ENCODE measurements at places on chromosomes 12 and 14. TPM values are rescaled to one million over a fixed set of nuclear protein-coding genes. Genes with fewer than 3 reads are reported as not detected.

The KRT72 gene
- polyA plus RNA-seq: not detected

GRCh38 chr12:69583203-69583602 is 2.1 kb upstream of the CCT2 start:
- DNase-seq: no peak
- H3K4me1 ChIP-seq: no peaks in the 10 kb centered on the region
- no peak overlapping the region for H3K4me3 ChIP-seq
- H3K27me3 ChIP-seq: no peaks in the 10 kb centered on the region
- H3K36me3 ChIP-seq: peaks cover 5% of the 10 kb centered on the region

DNA sequence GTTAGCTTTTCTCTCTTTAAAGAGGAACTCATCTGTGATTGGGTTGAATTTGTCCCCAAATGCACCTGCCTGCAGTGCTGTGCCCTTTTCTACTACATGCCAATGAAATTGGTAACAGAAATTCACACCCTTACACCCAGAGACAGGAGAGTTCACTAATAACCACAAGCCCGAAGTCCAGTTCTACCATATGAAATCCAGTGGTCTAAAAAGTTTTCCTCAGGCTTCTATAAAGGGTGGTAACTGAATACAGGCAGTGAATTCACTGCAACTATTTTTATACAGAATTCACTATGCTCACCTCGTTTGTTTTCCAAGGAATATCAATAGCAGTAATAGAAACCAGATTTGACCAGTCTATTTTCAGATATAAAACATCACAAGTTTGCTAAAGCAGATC is 31.5 kb upstream of the SOS2 start:
- H3K4me3 ChIP-seq: no peak overlapping the region
- no peaks in the 10 kb centered on the region for H3K4me1 ChIP-seq
- H3K27ac ChIP-seq: no peak overlapping the region
- no peak for DNase-seq

The OTOGL gene
- 0.80 TPM for polyA plus RNA-seq

DNA sequence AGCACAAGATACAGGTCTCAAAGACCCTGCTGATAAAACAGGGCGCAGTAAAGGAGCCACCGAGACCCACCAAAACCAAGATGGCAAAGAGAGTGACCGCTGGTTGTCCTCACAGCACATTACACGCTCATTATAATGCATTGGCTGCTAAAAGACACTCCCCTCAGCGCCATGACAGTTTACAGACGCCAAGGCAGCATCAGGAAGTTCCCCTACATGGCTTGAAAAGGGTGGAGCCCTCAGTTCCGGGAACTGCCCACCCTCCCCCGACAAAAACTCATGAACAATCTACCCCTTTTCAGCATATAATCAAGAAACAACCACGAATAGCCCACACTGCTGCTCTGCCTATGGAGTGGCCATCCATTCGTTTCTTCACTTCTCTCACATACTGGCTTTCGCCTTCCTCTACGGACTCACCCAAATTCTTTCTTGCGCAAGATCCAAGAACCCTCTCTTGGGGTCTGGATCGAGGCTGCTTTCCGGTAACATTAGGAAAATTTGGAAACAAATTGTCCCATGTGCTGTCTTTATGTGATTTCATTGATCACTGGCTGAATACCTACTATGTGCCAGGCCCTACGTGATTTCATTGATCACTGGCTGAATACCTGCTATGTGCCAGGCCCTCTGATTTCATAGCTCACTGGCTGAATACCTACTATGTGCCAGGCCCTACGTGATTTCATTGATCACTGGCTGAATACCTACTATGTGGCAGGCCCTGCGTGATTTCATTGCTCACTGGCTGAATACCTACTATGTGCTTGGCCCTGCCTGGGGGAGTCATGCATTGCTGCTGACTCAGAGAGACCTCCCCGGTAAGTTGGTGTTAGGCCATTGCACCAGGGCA is 126.4 kb downstream of the PIWIL1 start:
- DNase-seq: no peak
- H3K36me3 ChIP-seq: no peaks in the 10 kb centered on the region
- no peak overlapping the region for H3K4me3 ChIP-seq
- H3K27me3 ChIP-seq: no peaks in the 10 kb centered on the region
- H3K4me1 ChIP-seq: no peaks in the 10 kb centered on the region
- no peak overlapping the region for H3K27ac ChIP-seq

The COCH gene
- polyA plus RNA-seq: 1.8 TPM

The MYBPC1 gene
- not detected for polyA plus RNA-seq

The MRPL52 gene
- 255 TPM for polyA plus RNA-seq

DNA sequence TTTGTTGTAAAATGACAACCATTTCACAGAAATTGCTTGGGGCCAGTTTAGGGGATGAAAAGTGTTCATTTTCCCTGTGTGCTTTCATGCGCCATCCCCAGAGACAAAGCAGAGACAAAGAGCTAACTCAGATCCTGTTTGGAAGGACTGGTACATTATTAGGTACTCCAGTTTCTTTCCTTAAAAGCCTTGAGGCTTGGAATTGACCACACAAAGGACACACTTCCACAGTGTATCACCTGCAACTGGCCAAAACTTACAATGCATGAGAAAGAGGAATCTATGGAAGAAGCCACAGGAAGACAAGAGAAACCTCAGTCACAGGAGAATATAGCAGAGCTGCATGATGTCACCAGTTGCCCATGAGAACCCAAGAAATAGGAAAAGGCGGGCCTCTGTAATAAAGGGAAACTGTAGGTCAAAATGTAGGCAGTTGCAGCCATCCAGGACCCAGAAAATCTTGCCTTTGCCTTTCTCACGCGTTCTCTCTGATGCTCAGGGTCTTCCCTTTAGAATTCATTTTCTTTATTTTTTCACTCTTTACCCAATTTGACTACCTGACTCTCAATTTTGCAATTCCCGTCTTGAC is 339.0 kb downstream of the RMST start:
- H3K4me1 ChIP-seq: no peaks in the 10 kb centered on the region
- H3K36me3 ChIP-seq: no peaks in the 10 kb centered on the region
- H3K4me3 ChIP-seq: no peak overlapping the region

The B4GALNT3 gene
- polyA plus RNA-seq: 11.3 TPM

DNA sequence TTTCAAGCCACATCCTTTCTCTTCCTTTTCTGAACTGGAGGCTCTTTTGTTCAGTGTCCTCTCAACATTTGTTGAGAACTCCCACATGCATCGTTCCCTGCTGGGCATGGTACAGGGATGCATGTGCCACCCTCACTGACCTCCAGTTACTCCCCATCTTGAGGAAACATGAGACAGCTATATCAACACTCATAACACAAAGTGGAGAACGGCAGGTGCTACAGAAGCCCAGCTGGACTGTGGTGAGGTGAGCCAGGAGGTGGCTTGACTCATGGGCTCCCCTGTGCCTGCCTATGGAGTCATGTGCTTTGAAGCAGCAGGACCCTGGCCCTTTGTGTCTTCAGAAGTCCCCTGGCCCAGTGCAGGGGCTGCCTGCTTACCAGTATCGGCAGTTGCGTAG is 9.7 kb downstream of the MYH6 start:
- no peaks in the 10 kb centered on the region for H3K4me1 ChIP-seq
- H3K36me3 ChIP-seq: no peaks in the 10 kb centered on the region
- no peaks in the 10 kb centered on the region for H3K27me3 ChIP-seq
- DNase-seq: no peak
- H3K27ac ChIP-seq: no peak overlapping the region

The TBX3 gene
- polyA plus RNA-seq: 10.5 TPM

DNA sequence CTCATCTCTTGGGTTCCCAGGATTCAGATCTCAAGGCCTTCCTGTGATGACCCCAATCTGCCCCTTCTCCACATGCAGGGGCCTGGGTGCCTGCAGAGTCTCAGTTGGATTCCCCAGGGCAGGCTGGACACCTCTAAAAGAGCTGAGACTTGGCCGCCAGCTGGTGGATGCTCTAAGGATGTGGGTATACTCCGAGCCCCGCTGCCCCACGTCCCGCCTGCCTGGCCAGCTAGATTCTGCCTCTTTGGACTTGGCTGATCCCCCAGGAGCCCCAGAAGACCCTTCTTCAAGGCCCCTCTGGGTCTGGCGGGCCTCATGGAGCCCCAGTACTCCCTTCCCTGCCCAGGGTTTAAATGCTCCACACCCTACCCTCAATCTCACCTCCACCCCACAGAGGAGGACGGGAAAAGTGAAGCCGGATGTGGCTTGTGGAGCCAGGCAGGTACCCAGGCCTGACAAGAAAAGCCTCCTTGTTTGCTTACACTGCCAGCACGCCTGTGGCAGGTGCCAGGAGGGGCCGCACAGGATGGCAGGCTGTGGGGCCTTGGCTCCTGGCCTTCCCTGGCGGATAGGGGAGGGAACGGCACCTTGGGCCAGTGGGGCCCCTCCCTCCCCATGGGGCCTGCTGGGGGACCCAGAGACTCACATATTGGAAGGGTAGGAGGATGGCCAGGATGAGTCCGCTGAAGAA is 15.1 kb downstream of the FAIM2 start:
- H3K4me1 ChIP-seq: no peaks in the 10 kb centered on the region
- no peak for DNase-seq
- H3K27me3 ChIP-seq: no peaks in the 10 kb centered on the region
- no peak overlapping the region for H3K4me3 ChIP-seq

- H3K27me3 ChIP-seq: no peaks in the 10 kb centered on the region
- H3K4me3 ChIP-seq: no peak overlapping the region
- H3K27ac ChIP-seq: no peak overlapping the region
- H3K36me3 ChIP-seq: no peaks in the 10 kb centered on the region
Measured at GRCh38 chr12:45416126-45416525, 200.2 kb downstream of the ANO6 start.
